ENCODE measurements at places on chromosomes 12 and 14.

- no peak for DNase-seq
Observed at GRCh38 chr14:79044894-79045624, 874.9 kb downstream of the NRXN3 start.

DNA sequence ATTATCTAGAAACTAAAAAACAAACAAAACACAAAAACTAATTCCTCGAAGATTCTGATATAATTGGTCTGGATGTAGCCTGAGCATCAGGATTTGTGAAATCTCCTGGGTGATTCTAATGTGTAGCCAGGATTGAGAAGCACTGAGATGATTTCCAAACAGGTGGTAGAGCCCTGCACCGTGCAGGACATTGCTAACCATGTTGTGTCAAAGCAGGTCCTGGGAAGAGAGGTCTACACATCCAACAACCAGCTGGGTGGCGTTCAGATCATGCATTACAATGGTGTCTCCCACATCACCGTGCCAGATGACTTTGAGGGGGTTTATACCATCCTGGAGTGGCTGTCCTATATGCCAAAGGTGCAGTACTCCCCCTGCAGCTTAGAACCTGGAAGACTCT, 56.3 kb downstream of the FOXN4 start:
- DNase-seq, result no peak

- DNase-seq, result no peak
Observed at GRCh38 chr12:39541471-39541870, 78.1 kb downstream of the ABCD2 start.

- DNase-seq, result no peak
Observed at GRCh38 chr12:46356655-46357437, 15.7 kb downstream of the SLC38A2 start.

DNA sequence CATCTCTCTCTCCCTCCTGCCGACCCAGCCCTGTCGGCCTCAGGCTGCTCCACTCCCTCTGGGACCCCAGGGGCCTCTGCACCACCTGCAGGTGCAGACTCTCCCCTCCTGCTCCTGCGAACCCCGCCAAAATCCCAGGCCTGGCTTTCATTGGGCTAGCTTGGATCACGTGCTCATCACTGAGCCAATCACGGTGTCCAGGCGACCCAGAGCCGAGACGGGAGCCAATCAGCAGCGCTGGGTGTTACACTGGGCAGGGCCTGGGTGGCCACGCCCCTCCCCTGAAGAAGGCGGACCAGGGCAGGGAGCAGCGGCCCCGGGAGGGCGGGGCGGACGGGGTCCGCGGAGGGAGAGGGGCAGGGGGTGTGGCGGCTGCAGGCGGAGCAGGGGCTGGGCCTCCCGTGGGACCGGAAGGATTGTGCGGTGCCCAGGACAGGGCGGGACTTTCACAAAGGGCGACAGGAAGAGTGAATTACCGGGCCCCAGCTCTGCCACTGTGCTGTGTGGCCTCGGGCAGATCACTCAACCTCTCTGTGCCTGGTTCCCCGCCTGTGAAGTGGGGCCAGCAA, 66.6 kb upstream of the FBRSL1 start:
- DNase-seq, result no peak

Measured in GDM1 (cell line).